ELR (cell line): ENCODE measurements at places on chromosomes 16 and 17.

DNA sequence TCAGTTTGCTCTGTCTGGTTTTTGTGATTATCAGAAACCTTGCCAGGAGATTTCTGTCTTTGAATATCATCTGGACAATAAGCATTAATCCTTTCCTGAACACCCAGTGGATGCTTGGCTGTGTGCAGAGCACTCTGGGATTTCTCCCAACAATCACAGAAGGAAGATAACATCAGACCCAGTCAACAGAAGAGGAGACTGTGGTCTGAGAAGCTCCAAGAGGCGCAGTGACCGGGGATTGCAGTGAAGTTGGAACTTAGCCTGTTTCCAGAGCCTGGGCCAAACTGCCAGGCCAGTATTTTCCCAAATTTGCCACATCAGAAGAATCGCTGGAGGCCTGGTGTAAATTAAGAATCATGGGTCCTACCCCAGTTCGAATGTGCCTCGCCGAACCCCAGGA, 264.7 kb downstream of the C16orf95 start:
- no peak for DNase-seq

DNA sequence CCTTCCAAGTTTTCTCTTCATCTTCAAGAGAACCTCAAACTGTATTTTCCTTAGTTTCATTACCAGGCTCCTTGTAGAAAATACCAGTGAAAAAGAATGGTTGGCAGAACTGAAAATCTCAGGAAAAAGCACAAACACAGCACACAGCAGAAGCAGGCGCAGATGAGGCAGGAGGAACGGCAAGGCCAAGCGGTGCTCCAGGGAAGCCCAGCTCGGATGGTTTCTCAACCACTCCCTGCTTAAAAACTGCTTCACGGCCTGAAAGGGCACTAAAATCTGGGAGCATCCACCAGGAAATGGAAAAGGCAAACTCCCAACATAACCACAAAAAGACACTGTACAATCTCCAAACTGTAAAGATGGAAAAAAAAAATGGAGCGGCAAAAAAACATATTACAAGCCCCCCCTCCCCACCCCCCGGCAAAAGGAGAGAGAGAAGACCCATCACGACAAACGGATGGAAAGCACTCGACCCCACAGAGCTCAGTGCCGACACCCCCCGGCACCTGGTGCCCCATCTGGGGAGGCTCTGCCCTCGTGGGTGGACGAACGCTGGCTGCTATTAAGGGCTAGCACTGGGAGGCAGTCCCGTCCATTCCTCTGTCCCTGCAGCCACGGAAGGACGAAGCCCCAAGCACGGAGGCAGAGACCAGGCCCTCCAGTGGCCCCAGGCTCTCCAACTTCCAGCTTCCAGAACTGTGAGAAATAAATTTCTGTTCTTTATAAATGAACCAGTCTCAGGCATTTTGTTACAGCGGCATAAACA, 127.5 kb downstream of the ZNF778 start:
- no peak for DNase-seq

DNA sequence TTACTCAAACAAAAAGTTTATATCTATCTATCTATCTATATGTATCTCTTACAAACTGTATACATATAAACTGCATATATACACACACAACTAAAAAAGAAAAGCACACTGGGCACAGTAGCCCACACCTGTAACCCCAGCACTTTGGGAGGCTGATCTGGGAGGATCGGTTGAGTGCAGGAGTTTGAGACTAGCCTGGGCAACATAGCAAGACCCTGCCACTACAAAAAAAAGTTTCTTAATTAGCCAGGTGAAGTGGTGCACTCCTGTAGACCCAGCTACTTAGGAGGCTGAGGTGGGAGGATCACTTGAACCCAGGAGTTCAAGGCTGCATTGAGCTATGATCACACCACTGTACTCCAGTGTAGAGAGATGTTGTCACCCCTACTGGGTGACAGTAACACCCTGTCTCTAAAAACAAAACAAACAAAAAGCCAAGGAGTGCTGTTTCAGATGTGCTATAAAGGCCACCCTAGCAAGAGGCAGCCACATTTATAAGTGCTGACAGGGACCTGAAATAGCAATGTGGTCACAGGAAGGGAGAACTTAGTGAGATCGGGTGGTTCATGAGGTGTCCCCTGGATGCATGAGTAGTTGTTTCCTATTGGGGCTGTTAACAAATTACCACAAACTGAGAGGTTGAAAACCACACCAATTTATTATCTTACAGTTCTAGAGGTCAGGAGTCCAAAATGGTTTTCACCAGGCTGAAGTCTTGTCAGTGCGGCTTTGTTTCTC, 4.8 kb downstream of the CD2BP2 start:
- no peak for DNase-seq

GRCh38 chr17:71251951-71252350, 868.9 kb upstream of the SOX9 start:
- DNase-seq: no peak

DNA sequence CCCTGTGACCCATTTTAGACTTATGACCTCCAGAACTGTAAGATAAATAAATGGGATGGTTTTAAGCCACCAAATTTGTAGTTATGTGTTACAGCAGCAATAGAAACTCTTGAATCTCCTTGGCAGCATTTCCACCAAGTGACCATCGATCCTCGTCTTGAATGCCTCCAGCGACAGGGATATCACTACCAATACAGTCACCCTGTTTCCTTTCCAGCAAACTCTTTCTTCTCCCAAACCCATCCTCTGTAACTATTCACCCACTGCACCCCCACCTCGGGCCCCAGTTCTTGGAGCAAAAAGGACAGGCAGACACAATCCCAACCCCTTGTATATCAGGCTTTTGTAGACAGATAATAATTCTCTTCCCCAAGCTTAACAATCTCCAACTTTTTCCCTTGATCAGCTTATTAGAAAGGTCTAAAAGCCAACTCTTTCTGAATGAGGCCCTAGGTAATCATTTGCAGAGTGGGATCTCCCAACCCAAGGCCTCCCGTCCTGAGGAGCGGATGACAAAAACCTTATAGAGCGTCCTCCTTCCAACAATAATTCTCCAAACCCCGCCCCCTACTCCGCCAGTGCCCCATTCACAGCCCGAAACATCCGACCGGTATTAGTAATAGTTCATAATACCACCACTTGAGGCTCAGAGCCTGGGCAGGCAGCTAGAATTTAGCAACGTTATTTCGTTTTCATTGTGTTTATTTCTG, 14.7 kb upstream of the PLLP start:
- peak; percentile 89 for DNase-seq

GRCh38 chr16:87461466-87461991, 31.3 kb downstream of the ZCCHC14 start:
- peak; percentile 55 for DNase-seq

DNA sequence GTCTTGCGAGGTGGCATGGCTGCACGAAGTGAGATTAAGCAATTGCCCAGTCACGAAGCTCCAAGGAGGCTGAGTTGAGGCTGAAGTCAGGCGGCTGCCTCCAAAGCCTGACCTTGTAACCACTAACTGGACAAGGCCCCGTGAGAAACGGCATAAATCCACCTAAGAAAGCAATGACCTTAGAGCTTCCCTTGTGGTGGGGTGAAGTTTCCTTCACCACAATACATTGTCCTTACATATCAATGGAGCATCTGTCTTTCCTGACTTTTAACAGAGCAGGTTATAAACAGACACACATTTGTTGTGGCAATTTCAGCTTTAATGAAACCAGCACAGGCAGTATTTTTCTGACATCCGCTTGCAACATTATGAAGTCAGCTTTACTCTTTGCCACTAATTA, 2.5 kb upstream of the MED9 start:
- no peak for DNase-seq
